ENCODE measurements at places on chromosomes 6 and 20. TPM values are rescaled to one million over a fixed set of nuclear protein-coding genes. Genes with fewer than 3 reads are reported as not detected.

DNA sequence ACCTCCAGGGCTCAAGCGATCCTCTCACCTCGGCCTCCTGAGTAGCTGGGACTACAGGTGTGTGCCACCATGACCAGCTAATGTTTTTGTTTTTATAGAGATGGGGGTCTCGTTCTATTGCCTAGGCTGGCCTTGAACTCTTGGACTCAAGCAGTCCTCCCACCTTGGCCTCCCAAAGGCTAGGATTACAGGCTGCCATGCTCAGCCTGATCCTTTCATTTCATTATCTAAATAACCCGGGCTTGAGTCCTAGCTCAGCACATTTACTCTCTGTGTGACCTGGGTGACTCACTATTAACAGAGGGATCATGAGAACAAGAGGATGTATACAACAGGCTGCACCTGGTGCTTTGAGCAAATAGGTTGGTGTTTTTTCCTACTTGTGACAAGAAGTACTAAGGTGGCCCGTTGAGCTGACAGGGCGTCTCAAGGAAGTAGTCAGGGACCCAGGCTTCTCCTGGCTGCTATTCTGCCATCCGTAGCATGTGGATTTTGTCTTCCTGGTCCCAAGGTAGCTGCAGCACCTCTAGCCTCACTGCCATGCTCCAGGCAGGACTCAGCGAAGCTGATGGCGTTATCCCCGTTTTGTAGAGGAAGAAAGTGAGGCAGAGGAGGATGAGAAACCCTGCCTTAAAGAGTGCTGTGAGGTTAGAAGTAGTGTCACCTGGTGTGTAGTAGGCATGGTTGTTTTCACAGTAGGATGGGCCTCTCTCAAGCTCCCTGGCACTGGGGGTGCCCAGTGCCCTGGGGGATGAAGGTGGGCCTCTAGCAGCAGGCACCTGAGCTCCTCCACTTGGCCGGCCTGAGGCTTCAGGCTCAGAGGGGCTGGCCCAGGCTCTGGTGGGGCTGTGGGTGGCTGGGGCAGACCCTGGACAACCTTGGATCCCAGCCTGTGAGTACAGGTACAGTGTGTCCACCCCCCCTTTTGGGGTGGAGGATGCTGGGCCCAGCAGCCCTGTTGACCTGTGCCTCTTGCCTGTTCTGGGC lies 62.4 kb downstream of the ADNP start:
- H3K4me1 ChIP-seq = no peaks in the 10 kb centered on the region
- H3K4me3 ChIP-seq = no peak overlapping the region
- no peak for DNase-seq
- peak overlapping the region; percentile 5 for H3K27ac ChIP-seq
- no peaks in the 10 kb centered on the region for H3K27me3 ChIP-seq

DNA sequence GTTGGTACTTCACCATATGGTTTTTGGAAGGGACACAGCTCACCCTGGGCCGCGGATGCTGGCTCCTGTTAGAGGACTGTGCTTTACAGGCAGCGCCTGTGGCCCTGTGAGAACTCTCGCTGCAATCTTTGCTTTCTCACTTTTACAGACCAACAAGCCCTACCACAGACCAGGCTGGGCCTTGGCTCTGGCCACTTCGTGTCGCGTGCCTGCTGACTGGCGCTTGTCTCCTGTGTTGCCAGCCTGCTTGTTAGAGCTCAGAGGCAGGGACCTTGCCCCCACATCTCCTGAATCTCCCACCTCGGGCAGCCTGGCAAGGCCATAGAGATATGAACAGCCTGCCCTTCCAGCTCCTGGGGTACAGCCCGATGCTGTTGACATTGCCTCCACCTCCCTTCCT lies 56.1 kb downstream of the SYNJ2 start:
- no peak overlapping the region for H3K27ac ChIP-seq
- H3K4me3 ChIP-seq = no peak overlapping the region
- peaks cover 24% of the 10 kb centered on the region for H3K4me1 ChIP-seq

- no peaks in the 10 kb centered on the region for H3K4me1 ChIP-seq
- H3K4me3 ChIP-seq = no peak overlapping the region
- H3K27ac ChIP-seq = no peak overlapping the region
These were observed 434.4 kb downstream of the HAO1 start for GRCh38 chr20:7505835-7506221.

GRCh38 chr6:43074847-43075669 lies 1.1 kb upstream of the PTK7 start:
- peaks cover 2% of the 10 kb centered on the region for H3K4me1 ChIP-seq
- peak overlapping the region; percentile 54 for H3K4me3 ChIP-seq
- no peak overlapping the region for H3K27ac ChIP-seq
- H3K36me3 ChIP-seq = peaks cover 6% of the 10 kb centered on the region

GRCh38 chr6:17169291-17169690 lies 67.4 kb downstream of the STMND1 start:
- no peak overlapping the region for H3K27ac ChIP-seq
- H3K4me3 ChIP-seq = no peak overlapping the region
- no peaks in the 10 kb centered on the region for H3K4me1 ChIP-seq
- no peak for DNase-seq

DNA sequence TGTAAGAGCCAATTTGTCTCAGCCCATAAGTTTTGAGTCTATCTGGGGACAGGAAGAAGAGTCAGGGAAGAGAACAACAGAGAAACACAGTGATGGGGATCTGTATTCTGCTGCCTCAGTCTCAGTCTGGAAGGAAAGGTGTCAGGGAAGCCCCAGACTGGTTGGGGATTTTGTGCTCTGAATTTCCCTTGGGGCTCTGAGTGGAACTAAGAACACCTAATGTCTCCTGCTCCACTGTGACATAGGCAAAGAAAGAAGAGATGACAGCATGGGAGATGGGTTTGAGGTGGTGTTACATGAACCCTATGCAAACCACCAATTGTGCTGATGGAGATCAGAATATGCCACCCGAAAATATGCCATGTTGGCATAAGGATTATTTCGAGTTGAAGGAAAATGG lies 139.5 kb upstream of the MYLIP start:
- H3K4me3 ChIP-seq = no peak overlapping the region
- H3K27ac ChIP-seq = no peak overlapping the region
- H3K4me1 ChIP-seq = peaks cover 10% of the 10 kb centered on the region
- peak; percentile 12 for DNase-seq

DNA sequence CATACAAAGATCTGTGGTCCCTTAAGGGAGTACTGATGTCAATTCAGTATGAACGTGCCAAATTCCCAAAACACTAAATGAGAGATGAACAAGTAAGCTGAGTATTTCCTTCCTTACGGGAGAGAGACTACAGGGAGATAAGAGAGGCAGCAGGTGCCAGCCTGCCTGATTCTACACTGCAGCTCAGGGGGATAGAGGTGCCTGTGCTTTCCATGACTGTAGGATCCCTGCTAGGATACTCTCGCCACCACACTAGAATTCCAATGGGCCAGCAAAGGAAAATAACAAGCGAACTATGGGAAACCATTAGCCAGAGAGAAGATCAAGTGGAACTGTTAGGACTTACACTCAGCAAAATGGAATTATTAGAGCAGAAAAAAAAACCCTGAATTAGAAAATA lies 198.5 kb upstream of the BTBD3 start:
- H3K4me1 ChIP-seq = no peaks in the 10 kb centered on the region
- no peak overlapping the region for H3K4me3 ChIP-seq
- no peaks in the 10 kb centered on the region for H3K36me3 ChIP-seq

- H3K27ac ChIP-seq = no peak overlapping the region
- no peaks in the 10 kb centered on the region for H3K4me1 ChIP-seq
- no peak overlapping the region for H3K4me3 ChIP-seq
- no peaks in the 10 kb centered on the region for H3K27me3 ChIP-seq
- no peak for DNase-seq
These were observed 523.6 kb upstream of the RNF217 start for GRCh38 chr6:124438546-124439065.

DNA sequence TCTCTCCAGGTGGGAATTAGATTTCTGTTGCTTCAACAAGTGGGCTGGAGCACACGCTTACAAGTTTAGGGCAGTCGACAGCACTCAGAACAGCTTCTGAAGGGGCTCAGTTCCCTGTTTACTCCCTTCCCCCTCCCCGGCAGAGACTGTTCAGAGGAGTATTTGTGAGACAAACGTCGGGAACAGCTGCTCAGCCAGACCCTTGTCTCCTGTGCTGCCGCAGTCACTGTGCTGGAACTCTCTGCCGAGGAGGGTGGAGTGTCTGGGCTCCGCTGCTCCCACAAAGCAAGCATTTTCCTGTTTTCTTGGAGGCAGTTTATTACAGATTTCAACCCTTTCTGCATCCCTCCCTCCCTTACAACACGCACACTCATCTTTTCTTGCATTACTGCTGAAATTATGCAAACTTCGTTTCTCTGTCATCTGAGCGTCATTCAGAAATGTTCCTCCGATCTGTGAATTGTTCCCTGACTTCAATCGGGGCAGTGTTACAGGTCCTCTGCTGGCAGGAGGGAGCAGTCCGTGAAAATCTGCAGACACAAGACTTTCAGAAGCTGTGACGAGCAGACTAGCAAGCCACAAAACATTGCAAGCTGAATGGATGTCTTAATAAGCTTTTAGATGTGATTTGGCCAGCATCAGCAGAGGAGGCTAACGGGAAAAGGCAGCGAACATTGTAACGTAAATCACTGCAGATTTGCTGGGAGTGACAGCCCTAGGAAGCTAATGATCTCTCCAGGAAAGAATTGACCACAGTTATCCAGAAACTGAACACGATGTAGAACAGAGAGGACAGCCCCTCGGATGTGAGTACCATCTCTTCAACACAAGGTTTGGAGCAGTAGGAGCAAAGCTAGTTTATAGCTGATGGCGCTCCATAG lies 76.2 kb downstream of the LYRM2 start:
- H3K4me3 ChIP-seq = no peak overlapping the region
- no peak for DNase-seq
- H3K36me3 ChIP-seq = no peaks in the 10 kb centered on the region

DNA sequence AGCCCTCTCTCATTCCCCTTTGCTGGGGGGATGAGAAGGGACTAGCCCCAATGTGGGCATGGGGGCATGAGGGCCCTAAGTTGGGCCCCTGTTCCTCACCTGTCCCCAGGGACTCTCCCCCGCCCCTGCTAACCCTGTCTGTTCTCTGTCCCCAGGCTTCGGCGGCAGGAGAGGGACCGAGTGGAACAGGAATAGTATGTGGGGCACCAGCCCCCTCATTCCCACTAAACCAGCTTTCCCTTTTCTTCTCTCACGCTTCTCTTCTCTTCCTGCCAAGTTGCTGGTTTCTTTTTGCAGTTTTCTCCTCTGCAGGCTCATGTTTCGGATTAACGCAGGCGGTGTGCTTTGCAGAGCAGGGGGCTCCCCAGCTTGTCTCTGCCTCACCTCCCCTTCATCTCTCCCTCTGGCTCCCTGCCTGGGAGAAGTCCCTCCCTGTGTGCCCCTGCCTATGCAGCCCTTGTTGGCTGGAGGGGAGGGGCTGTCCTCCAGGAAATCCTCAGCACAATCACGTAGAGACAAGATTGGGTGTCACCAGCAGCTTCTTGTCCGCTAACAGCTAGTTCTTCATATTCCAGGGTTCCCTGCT lies 7.9 kb downstream of the TMEM63B start:
- no peak for DNase-seq
- H3K36me3 ChIP-seq = peaks cover 6% of the 10 kb centered on the region
- H3K27me3 ChIP-seq = no peaks in the 10 kb centered on the region
- no peak overlapping the region for H3K4me3 ChIP-seq
- H3K27ac ChIP-seq = no peak overlapping the region

The BNIP5 gene
- total RNA-seq = not detected

The DNMT3B gene
- 2.9 TPM for total RNA-seq

The ELOVL2 gene
- not detected for total RNA-seq

The TRMT11 gene
- total RNA-seq = 41.5 TPM

The DZANK1 gene
- 1.8 TPM for total RNA-seq
